CD8-positive, alpha-beta T cell (primary cell): ENCODE measurements at places on chromosomes 2 and 18. TPM values are rescaled to one million over a fixed set of nuclear protein-coding genes. Genes with fewer than 3 reads are reported as not detected.

Gene CYP1B1
- total RNA-seq: not detected

Gene FEV
- total RNA-seq: not detected

- DNase-seq: no peak
Observed at GRCh38 chr2:29449499-29449898, 334.3 kb downstream of the CLIP4 start.

DNA sequence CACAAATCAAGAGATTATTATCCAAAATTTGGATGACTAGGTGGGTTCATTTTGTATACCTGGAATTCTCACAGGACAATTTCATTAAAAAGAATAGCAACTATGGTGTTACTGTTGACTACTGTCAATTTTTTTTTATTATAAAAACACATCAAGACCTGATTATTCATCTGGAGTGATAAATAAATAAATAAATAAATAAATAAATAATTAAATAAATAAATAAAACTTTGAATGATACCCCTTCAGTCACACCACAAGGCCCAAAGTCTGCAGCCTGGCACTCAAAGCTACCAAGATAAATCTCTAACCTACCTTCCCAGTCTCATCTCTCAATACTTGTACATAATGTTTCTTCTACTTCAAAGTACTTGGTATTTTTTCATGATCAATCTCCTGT, 294.0 kb upstream of the KLHL29 start:
- DNase-seq: no peak

GRCh38 chr2:133568172-133568571, at the start of gene NCKAP5:
Gene NCKAP5, minus strand, starts transcription at chr2:133568463. Its CDS starts 50,937 bp downstream, at chr2:133517526.
- DNase-seq: no peak
